ENCODE measurements at places on chromosomes 5 and 9.
A peak's percentile ranks its signal among the peaks of the same experiment; 100 is the strongest.

GRCh38 chr9:111937781-111938426 lies 41.3 kb downstream of the UGCG start:
- peak; percentile 24 for DNase-seq

DNA sequence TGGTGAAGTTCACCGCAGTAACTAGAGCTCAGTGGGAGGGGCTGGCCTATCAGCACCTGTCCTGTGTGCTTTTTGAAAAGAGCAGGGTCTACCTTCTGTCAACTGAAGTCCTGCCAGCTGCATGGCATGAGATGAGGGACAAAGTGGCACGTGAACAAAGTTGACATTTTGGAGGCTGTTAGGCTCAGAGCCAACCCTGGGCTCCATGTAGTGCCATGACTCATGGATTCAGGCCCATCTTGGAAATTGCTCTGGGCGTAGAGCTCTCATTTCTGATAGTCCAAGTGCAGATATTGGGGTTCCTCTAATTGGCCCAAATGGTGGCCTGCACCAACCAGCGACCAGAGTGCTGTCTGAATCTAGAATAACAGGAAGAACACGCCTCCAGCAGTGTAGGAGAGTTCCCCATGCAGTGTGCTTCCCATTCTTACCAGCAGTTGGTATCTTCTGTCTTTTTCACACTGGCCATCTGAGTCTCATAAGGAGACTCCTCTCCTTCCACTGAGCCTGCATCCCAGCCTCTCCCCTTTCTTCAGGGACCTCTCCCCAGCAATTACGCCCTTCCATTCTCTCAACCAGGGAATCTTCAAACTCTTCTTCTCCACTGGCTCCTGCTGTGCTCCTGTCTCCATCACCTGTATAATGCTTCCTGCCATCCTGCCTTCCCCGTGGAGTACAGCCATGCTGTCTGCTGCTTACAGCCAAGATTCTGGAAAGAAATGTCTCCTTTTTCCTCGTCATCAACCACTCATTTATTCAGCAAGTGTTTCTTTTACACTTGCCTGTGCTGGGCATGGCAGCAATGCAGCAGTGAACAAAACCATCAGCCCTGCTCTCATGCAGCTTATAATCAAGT lies 30.4 kb downstream of the IRF1 start:
- DNase-seq: no peak

GRCh38 chr9:132564526-132564925 lies 17.9 kb upstream of the BARHL1 start:
- DNase-seq: no peak

DNA sequence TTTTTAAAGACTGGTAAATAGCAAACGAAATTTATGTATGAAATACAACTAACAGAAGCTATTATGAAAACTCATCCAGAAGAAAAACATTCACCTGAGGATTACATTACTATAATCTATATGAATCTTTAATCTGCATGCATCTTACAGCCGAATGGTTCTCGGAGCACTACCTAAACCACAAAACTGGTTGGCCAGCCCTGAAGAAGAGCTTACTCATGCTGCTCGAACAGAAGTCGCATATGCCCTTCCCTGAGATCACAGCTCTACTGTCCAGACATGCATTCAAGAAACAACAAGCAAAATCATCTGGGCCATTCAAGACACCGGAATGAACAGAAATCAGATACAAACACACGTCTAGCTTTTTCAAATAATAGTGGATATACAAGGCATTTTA lies 931.0 kb upstream of the DMAC1 start:
- no peak for DNase-seq

GRCh38 chr9:128528445-128529160 lies 23.8 kb upstream of the SPTAN1 start:
- no peak for DNase-seq

DNA sequence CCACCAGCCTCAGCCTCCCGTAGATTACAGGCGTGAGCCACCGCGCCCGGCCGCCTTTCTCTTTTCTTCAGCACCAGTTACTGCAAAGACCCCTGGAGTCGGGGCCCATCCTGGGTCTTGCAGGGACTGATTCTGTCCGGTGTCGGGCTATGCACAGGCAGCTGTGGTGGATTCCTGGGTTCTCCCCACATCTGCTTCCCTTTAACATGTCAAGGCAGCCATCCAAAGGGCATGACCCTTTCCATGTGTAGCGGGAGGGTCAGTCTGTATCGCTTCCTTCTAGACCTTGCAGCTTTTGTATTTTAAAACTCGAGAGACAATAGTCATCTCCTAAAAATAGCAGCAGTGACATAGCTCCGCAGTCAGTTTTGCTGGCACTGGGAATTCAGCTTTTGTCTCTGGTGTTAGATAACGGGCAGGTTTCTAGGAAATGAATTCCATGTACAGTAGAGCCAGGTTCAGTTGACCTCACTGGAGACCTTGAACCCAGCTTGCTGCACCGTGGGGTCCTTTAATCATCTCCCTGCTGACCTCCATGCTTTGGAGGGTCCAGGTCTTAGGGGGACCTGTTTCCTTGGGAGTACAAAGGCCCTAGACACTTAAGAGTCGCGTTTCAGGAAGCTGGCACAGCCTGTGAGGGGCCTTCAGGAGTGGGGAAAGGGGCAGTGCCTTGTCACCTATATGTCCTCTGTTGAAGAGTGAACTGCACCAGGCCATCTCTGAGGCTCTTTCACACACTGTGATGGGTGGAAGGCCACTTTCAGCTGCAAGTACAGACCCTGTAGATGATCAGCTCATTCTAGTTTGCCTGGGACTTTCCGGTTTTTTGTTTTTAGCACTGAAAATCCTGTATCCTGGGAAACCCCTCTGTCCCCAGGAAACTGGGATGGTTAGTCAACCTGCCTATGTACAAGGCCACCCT lies 13.8 kb downstream of the ANKRD33B start:
- DNase-seq: no peak

GRCh38 chr9:21862871-21863270 lies 60.4 kb downstream of the MTAP start:
- DNase-seq: no peak

Data from stimulated activated CD4-positive, alpha-beta T cell treated with anti-CD3 and anti-CD28 coated beads, Interleukin-12 subunit alpha, Interleukin-12 subunit beta, amount 100 ng/mL, for 24 hours (primary cell).